ENCODE measurements at places on chromosomes 11 and 22. TPM values are rescaled to one million over a fixed set of nuclear protein-coding genes. Genes with fewer than 3 reads are reported as not detected.

GRCh38 chr11:132961453-132961852 lies 570.8 kb downstream of the OPCML start:
- DNase-seq: no peak

- no peak for DNase-seq
Observed at GRCh38 chr11:118156531-118157185, 4.0 kb upstream of the SCN4B start.

- no peak for DNase-seq
Observed at GRCh38 chr22:27504360-27505253, 296.9 kb downstream of the MN1 start.

DNA sequence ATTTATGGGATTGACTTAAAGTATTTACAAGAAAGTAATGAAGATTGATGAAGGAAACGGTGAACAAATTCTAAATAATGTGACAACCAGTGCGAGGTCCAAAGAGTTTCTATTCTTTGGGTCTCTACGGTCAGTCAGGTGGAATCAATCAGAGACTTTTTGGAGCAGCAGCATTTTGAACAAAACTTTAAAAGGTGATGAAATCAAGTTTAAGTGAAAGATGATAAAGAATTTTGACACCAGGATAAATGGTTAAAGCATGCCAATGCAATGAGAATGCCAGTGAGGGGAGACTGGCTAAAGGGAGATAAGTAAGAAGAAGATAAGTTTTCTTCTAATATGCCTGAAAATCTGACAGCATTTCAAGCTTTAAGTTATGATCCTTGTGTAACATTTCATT lies 67.9 kb downstream of the DCUN1D5 start:
- no peak for DNase-seq

DNA sequence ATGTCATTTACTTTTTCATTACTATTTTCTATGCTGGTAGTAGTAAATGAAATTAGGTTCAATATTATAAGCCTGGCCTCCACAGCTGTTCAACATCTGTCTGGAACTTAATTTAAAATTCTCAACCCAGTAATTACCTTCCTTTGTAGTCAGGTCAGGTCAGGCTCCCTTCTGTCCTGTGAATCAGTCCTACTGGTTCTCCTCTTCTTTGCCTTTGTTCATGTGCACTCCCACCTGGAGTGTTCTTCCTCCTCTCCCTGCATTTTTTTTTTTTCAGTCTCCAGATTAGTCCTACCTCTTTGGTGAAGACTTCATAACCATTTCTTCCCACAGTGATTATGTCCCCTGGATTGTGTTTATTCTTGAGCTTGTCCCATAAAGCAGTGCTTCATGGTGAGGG lies 67.9 kb downstream of the DKK3 start:
- DNase-seq: no peak

- DNase-seq: no peak
Observed at GRCh38 chr11:103887001-103887658, 149.3 kb upstream of the DDI1 start.

DNA sequence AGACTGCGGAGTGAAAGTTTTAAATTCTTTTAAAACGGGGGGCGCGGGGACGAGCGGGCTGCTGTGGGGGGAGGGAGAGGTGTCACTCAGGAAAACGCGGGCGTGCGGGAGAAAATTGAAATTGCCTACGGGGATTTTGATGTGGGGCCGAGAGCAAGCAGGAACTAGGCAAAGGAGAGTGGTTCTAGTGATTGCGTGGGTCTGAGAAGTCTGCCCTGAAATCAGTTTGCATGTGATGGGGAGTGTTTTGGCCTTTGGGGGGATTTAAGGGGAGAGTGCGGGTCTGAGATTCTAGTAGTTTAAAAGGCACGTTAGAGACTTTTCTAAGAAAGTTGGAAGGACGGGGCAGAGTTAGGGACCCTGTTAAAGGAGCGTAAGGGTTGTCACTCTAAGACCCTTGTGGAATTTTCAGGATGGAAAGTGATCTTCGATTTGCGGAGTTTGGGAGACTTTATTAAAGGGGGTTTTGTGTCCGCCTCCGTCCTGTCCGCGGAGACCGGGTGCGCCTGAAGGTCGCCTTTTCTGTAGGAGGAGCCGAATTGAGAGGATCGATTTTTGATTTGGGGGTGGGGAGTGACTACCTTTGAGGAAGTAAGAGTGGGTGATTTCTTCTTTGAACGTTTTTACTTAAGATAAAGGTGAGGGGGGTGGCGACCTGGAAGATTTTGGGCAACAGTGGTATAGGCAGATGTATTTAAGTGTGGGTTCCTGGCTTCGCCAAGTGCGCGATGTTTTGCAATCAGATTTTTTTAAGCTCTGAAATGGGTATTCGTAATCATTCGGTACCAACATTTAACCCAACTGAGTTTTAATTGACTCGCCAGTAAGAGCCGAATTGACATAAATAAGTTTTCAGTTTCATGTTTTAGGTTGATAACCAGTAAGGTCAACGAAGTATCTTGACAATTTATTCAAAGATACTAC lies 1.1 kb downstream of the EED start:
- no peak for DNase-seq

RGL4 gene
- not detected for total RNA-seq

SLCO2B1 gene
- 120 TPM for total RNA-seq

FAM83F gene
- total RNA-seq: not detected

MEN1 gene
- 19.7 TPM for total RNA-seq

CRYBB2 gene
- total RNA-seq: not detected
